ENCODE measurements at places on chromosomes 2 and 18.

DNA sequence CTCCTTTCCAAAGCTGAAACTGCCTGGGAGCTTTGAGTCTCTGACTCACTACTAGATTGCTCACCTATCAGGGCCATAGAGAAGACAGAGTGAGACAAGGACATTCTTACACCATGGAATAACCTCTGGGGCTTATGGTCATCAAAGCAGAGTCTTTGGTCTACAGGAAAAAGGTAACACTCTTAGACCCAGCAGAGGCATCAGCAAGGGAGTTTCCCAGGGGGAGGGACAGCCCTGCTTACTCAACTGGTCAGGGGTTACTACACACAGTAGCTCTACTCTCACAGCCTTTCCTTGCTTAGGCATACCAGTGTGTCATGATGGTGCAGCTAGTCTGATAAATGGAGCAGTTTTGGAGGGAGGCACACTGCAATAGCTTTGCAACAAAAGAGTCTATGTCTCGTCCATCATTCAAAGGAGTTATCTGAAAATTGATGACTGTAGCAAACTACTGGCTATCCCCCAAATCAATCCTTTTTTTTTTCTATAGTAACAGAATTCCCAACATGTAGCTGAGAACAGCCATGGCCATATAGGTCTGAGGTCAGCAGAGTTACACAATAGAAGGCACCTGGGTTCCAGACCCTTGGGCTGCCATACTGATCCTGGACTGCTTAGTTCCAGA is 22.4 kb upstream of the CD28 start:
- peak; percentile 92 for DNase-seq

DNA sequence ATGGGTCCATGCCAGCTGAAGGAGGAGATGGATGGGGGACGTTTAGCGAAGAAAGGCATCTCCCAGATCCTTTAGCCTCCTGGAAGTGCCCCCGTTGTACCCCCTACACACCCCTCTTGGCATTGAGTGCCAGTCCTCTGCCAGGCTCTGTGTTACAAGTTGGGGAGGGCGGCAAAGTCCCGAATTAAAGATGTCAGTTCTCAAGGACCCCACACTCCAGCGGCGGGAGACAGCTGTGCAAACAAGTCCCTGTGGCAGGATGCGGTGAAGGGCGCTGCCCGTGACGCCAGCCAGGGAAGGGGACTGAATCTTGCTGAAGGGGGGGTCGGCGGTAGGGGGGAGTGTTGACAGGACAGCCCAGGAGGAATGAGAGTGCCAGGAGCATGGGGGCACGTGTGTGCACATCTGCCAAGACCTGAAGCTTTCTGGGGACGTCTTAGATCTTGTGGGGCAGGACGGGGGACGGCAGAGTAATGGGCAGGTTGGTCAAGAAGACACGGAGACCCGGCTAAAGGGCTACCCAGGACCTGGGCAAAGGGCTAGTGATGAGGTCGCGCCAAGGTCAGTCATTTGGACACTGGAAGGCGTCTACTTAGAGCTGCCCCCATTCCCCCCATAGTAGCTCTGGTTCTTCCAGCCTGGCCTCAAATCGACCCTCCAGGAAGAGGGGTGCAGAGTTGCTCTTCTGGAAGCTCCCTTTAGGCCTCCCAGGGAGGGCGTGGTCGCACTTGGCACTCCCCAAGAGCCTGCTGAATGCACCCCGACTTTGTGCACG is 2.8 kb upstream of the CTDSP1 start:
- DNase-seq: peak; percentile 43

- DNase-seq: no peak
Measured at GRCh38 chr18:41371156-41372045, 583.6 kb upstream of the PIK3C3 start.

DNA sequence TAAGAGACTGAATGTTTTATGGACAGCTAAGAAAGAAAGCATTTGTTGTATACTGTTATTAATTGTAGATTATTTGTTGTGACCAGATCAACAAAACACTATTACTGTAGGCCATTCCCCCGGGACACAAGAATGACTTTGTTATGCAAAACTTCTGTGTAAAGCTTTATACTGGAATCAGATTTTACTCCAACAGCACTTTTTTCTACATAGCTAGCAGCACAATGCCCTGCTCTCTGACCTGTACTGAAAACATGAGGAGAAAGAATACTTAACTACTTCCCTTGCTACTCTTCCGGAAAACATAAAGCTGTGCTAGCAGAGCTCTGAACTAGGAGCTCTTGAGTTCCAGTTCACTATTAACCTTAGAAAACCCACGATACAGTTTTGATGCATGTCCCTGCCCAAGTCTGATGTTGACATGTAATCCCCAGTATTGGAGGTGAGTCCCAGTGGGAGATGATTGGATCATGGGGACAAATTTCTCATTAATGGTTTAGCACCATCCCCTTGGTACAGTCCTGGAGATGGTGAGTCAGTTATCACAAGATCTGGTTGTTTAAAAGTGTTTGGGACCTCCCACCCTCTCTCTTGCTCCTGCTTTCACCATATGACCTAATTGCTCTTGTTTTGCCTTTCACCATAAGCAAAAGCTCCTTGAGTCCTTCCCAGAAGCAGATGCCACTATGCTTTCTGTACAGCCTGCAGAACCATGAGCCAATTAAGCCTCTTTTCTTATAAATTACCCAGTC is 601.1 kb upstream of the PIK3C3 start:
- DNase-seq: no peak

DNA sequence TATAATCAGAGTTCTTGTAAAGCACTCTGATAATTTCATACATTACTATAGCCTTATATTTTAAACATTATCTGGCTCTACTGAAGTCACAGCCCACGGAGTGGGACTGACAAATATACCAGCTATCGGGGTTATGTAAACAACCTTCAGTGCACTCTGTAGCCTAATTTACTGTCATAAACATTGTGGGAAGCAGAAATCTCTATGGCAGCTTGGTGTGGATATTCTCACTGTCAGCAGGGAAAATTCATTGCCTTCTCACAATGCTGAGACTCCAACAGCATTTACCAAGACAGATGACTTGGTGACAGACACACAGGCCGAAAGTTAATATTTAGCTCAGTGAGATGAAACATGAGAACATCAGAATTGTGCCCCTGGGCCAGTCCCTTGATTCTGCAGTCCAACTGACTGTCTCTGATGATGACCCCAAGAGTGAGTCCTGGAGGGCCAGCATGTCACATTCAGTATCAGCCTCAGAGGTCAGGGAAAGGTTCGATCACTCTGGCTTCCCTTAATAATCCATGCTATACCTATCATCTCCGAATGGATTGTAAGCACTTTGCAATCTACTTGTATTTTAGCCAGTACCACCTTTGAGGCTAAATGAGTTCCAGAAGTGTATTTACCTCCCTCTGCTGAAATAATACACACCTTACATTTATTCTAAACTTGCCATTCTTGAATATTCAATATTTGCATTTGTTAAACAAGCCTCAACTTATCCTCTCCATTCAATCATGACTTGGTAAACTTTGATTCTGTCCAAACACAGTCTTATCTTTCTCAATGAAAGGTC is 146.2 kb upstream of the OSR1 start:
- no peak for DNase-seq

DNA sequence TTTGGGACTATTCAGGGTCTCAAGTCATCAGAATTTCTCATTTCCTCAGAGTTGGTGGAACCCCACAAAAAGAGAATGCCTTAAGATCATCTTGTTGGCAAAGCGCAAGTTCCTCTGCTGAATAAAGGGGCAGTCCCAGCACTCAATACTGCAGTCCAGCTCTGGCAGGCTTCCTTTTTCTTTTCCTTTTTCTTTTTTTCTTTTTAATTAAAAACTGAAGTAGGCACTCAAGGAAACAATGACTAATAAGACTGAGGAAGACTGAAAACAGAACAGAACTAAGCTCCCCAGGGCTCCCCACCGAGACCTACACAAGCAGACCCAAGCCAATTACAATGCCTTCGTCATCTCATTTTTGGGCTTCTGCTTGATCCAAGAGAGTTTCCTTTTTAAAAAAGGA is 82.0 kb downstream of the STK39 start:
- DNase-seq: peak; percentile 81

GRCh38 chr2:225429717-225430116 is 30.2 kb downstream of the NYAP2 start:
- no peak for DNase-seq

- DNase-seq: peak; percentile 93
Measured at GRCh38 chr18:49486953-49487710, at the start of gene C18orf32. C18orf32 (minus strand) TSS chr18:49487234; CDS start chr18:49483748, 3,486 bp downstream.

- peak; percentile 43 for DNase-seq
Measured at GRCh38 chr2:28758459-28758858, 6.8 kb downstream of the PPP1CB start.

DNA sequence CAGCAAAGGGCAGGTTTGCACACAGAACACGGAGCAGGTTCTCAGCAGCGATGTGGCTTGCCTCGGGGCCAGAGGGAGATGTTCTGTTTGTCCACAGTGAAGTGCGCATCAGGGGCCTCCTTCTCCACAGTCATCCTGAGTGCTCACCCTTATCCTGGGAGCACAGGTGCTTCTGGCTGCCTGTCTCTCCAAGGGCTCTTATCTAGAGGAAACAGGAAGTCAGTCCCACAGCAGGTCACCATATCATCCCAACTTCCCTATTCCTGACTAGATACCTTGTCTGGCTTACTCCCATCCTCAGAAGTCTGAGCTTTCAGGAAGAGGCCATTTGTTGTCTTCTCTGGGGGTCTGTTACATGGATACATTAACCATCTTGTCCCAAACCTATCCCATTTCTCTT is at the start of gene CD207:
TSS of gene CD207 (minus strand) at position 174 of the 400 bp plus-strand sequence. CDS start at position 134, 40 bp downstream.
- DNase-seq: no peak

- no peak for DNase-seq
Measured at GRCh38 chr2:172449911-172450550, 22.6 kb downstream of the ITGA6 start.

DNA sequence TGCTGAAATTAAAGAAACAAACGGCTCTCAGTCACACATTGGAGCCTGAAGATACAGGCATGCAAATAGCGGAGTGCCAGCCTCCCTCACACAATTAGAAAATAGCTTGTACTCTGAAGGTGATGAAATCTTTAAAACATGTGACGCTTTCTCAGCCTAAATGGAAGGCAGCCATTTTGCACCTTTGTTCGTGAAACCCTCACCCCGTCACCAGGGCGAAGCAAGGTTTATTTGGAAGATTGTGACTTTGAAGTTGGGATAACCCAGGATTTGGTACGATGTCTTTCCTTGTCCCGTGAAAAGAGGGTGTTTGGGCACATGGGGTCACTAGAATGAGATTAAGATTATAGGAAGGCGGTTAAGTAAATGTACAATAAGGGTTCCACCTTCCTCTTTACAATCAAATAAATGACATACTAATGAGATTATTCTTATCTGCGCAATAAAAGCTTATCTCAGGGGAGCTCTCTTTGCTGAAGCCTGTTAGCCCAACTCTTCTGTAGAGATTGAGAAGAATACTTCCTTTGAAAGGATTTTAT is 4.2 kb downstream of the SH3BP4 start:
- no peak for DNase-seq

DNA sequence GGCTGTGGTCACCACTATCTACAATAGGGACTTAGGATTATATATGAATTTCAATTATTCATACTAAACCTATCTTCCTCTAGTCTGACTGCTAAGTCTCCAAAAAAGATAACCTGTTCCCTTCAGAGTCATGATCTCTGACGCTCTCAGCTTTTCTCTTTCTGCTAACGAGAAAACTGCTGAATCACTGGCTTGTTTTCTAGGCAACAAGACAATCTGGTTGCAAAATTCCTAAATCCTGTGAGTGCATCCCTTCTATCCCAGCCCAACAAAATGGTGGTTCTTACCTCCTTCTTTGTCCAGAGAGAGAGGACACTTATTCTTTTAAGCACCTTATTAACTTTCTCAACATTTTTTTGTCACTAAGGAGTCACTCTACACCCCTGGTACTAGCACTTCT is 312.3 kb upstream of the PKDCC start:
- DNase-seq: no peak

DNA sequence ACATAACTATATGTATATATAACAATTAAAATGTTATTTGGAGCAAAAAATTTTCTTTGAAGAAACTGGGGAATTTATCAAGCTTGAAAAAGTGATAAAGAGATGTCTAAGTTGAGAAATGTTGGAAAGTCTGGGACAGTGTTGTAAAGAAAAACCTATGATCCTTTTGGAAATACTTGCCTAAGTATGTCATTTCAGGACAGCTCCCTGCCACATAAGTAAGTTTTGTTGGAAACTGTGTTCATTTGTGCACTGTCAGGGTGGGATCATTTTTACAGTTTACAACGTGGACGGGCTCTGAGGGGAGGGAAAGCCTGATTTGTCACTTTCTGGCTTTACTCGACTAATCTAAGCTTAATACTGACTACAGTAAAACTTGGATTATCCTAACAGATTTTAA is 10.4 kb upstream of the COL3A1 start:
- no peak for DNase-seq

DNA sequence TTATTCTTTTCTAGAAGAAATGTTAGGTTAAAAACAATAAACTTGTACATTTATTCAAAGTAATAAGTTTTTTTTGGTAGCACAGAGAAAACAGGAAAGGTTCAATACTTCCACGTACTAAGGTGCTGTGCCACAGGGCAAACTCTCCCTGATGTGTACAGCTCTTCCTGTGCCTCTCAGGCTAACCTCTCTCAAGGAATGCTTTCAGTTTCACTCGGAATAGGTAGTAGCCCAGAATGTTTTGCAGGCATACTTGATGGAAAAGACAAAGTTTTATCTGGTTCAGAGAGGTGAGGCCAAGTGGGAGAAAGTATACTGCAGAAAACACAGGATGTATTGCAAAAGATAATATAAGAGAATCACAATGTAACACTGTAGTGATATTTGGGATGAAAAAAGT is 171.0 kb upstream of the ZFP36L2 start:
- no peak for DNase-seq

GRCh38 chr2:126719191-126719832 is 63.4 kb downstream of the GYPC start:
- DNase-seq: no peak

- no peak for DNase-seq
Measured at GRCh38 chr2:234178330-234179030, 128.0 kb downstream of the SPP2 start.

DNA sequence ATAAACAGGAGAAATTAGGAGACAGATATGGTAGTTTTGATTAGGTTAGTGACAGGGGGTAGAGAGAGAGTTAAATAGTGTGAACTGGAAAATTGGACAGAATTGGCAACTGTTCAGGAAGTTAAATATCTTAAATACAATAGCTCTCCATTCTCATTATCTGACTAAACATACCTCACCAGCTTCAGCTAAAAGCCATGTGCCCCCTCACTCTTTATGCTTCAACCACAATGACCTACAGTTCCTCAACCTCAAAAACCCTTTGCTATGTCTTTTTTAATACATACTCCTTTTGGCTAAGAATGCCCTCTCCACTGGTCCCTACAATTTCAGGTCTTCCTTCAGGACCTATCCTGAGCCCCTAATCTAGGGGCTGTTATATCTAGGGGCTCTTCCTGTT is 740.2 kb upstream of the ZEB2 start:
- no peak for DNase-seq

DNA sequence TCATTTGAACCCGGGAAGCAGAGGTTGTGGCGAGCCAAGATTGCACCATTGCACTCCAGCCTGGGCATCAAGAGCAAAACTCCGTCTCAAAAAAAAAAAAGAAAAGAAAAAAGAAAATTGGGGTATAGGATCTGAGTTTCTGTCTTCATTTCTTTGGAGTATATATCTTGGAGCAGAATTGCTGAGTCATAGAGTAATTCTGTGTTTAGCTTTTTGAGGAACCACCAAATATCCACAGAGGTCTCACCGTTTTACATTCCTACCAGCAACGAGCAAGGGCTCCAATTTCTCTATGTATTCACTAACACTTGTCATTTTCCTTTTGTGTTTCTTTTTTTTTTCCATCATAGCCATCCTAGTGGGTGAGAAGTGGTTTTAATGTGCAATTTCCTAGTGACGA is 87.6 kb upstream of the TEX51 start:
- no peak for DNase-seq
